Stimulated activated CD8-positive, alpha-beta memory T cell treated with anti-CD3 and anti-CD28 coated beads, Interleukin-4, amount 100 ng/mL, for 4 hours (primary cell): ENCODE measurements at places on chromosomes 6 and 20.

DNA sequence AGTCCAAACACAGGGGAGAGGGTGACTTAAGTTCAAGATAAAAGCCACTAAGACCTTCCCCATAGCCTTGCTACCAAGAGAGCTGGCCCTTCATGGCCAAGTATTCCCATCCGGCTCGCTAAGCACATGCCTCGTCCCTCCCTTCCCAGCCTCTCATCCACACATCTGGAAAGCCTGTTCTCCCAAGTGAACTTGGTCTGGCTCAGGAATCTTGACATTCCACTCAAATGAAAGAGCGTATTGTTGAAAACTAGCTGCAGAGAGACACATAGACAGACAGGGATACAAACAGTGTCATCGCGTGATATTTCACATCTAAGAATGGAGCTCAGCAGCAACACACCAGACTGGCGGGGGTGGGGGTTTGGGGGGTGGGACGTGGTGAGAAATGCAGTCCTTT lies 182.8 kb upstream of the FOXQ1 start:
- no peak for DNase-seq

DNA sequence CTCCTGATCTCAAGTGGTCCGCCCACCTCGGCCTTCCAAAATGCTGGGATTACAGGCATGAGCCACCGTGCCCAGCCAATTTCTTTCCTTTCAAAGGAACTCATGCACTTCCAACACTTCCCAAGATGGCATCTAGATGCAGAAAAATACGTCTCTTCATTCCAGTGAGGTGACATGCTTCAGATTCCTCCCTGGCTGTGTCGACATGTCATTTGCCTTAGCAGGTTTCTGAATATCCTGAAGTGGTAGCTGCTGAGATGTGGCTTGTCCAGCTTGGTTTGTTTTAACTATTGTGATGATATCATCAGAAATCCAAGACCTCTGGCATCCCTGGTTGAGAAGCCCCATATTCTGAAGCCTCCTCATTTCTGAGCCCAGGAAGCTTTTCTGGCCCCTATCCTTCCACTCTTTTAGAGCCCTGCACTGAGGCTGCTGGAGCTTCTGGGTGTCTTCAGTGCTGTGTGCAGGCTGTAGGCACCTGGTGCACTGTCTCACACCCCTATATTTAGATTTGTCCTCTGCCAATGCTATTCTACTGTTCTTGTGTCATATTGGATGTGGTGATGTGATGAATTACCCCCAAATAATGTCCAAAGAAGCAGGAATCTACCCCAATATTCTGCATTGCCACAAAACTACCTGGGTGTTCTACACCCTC lies 73.3 kb upstream of the E2F3 start:
- no peak for DNase-seq

DNA sequence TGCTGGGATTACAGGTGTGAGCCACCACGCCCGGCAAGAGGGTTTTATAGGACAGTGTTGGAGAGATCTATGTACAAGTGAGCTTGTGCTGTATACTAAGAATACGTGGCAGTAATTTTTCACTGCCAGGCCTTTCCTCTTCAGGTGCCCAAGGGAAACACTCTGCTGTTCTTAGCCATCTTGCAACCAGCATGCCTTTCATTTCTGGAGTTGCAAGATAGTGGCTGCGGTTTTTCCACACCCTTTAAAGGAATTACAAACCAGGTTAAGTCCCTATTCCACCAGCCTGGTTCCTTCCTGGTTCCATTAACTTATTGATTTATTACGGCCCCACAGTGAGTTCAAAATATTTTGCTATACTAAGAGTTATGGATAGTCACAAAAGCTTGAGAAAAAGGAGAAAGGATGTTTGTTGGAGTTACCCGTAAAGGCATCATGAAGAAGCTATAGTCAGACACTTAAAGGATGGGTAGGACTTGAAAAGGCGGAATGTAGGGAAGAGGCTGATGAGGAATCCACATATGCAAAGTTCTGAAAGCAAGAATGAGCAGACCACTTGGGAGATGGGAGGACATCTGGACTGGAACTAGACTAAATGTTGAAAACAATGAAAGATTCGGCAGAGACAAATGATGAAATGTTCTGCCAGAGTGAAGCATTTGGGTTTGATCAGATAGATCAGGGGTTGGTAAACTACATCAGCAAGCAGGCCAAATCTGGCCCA lies 61.4 kb upstream of the ASIP start:
- DNase-seq, result no peak

GRCh38 chr6:148996815-148997214 lies 250.0 kb downstream of the UST start:
- DNase-seq, result no peak

GRCh38 chr6:117441824-117442264 lies 16.1 kb upstream of the ROS1 start:
- no peak for DNase-seq

- peak; percentile 15 for DNase-seq
Observed at GRCh38 chr6:33073431-33073871, at the start of gene HLA-DPA1. HLA-DPA1 (minus strand) TSS chr6:33073649.

DNA sequence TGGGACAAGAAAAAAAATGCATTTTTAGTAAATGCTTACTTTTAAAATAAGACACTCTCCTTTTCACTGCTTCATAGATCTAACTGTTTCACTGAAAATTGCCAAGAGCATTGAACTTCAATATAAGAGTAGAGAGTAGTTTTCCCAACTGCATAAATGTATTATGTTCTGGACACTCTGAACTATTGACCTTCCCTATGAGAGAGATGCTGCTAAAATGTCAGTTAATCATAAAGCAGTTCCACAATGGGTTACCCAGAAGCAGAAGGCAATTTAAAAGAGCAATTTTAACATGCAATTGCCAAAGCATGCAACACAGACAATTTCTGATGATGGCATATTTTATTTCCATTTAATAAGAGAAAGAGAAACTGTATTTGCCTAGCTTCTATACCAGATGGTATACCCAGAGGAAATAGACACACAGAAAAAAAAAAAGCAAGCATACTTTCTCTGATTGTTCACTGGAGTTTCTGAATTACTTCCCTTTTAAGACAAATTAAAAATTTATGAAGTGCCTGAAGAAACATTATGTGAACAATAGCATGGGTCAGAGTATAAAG lies 279.1 kb upstream of the THEMIS start:
- DNase-seq, result no peak

DNA sequence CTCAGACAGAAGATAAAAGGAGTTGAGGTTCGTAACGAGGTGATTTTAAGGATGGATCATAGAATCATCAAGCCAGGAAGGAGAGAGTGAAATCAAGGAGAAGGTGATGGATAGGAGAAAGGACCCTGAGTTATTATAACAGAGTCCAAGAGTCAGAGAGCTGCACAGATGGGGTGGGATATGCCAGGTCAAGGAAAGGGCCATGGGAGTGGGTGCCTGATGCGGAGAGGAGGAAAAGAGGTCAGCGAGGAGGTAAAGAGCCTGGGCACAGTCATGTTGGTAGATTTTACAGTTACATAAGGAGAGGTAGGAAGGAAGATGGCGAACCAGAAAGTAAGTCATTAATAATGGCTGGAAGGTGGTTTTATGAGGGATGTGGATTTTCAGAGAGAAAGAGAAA lies 114.9 kb downstream of the LAMA2 start:
- no peak for DNase-seq

- no peak for DNase-seq
Observed at GRCh38 chr6:33820243-33820642, 16.4 kb upstream of the MLN start.

- DNase-seq, result peak; percentile 64
Observed at GRCh38 chr6:30722280-30723112, 2.3 kb downstream of the TUBB start.

- DNase-seq, result no peak
Observed at GRCh38 chr20:17508756-17509155, 22.4 kb downstream of the BFSP1 start.

GRCh38 chr6:109321752-109322151 lies 60.5 kb downstream of the CD164 start:
- no peak for DNase-seq

- no peak for DNase-seq
Observed at GRCh38 chr6:1825277-1825676, 215.6 kb downstream of the FOXC1 start.

- no peak for DNase-seq
Observed at GRCh38 chr6:41691426-41692079, 43.9 kb downstream of the TFEB start.

DNA sequence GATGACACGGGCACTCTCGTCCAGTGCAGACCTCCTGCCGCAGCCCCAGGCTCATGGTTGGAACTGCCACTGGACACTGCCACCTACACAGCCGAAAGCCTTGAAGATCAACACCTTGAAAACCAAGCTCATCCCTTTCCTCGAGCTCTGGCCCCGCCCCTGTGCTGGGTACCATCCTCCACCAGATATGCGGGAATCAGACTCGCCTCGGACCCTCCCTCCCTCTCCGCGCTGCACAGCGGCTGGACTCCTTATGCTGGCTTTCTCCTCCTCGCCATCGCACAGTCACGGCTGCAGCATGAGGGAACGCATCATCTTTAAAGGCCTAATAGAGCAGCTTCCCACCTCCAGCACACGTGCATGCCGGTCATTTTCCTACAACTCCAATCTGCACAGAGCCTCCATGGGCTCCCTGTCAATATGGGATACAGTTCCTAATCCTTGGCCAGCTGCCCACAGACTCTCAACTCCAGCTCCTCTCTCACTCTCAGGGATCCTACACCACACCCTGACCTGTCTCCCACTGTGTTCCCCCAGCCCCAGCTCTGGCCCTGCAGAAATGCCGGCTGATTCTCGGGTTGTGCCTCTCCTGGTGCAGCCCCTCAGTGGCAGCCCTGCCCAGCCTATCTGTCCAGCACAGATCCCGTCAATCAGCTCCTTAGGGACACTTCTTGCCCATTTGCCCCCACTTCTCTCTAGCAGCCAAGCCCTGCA lies 23.2 kb downstream of the TXNDC5 start:
- DNase-seq, result no peak

- DNase-seq, result no peak
Observed at GRCh38 chr6:43128926-43129325, 42.1 kb upstream of the SRF start.

- no peak for DNase-seq
Observed at GRCh38 chr20:47888351-47888750, 103.1 kb upstream of the SULF2 start.

DNA sequence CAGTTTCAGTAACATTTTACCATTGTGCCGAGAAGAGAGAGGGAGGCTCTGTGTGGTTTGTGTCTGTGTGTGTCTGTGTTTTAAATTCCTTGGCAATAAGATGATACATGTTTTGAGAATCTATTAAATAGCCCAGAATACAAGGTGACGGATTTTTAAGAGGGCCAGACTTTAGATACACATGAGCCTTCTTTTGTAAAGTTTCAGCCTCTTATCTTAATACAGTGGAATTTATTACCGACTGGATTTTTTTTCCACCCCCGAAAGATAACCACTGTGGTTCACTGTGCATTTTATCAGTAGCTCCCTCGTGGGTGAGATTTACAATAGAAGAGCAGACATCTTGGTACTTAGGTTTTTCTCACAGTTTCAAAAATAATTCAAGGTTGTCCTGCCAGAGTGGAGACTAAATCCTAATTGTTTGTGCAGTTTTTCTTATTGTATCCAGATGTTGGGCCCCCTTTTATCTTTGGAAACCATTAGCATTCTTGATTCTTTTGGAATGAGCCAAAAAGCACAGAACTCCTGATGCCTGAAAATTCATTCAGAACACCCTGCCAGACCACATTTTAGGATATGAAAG lies 49.9 kb downstream of the STK4 start:
- DNase-seq, result no peak

- no peak for DNase-seq
Observed at GRCh38 chr6:40348591-40348990, 238.6 kb downstream of the LRFN2 start.

- DNase-seq, result no peak
Observed at GRCh38 chr20:57990396-57990987, 238.0 kb downstream of the ANKRD60 start.

- no peak for DNase-seq
Observed at GRCh38 chr6:154821638-154822037, 88.4 kb downstream of the SCAF8 start.

DNA sequence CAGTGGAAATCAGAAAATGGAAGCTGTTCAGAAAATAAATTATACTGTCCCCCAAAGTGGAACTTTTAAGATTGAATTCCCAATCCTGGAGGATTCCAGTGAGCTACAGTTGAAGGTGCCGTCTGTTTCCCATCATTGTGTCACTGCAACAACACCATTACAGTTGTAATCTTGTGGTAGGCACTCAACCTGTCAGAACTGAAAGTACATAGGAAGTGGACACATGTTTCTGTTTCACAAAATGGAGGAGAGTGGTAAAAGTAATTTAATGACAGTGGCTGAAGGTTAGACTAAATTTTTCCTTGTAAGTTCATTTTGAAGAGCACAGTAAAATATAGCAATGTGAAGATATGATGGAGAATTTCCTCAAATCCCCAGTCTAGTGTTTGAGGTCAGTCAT lies 70.0 kb downstream of the CD109 start:
- DNase-seq, result no peak

DNA sequence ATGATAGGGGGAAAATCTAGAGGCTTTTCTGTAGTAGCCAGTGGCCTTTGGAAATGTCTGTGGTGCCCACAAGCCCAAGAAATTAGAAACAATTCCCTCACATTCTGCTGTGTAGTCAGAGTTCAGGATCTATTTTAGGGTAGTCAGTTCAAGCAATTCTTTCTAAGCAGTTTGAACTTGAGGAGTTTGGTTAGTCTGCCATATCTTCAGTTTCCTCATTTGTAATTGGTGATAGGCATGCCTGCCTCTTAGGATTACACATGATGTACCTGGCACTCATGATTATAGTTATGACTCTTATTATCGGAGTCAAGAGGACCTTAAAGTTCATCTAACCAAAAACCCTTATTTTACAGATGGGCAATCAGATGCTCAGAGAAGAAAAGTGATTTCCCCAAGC lies 21.2 kb upstream of the MEP1A start:
- no peak for DNase-seq

DNA sequence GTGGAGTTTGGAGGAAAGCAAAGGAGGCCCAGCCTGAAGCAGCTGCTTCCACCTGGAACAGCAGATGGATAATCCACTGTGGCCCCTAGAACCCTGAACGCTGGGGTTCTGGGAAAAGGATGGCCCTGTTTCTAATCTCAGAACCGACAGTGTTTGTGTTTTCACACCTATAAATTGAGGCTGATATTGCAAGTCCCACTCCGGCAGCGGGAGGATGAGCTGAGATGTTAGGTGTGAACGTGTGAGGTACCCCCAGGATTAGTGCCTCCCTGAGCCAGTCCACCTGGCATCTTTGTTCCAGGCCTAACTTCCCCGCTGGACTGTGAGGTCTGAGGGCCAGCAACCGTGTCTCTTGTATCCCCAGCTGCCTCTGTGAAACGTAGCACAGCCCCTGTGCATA lies 7.8 kb upstream of the CDH4 start:
- no peak for DNase-seq

DNA sequence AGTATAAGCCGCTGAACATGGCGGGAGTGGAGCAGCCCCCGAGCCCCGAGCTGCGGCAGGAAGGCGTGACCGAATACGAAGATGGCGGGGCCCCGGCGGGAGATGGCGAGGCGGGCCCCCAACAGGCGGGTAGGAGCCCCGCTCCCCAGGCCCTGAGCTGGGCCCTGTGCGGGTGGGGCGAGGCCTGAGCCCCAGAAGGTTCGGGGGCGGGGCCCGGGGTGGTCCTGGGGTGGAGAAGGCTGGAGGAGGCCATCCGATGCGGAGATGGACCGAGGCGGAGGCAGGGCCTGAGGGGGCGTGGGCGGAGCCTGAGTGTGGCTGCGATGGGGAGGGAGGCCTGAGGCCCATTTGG lies 7.1 kb downstream of the L3MBTL1 start:
- peak; percentile 8 for DNase-seq
